ENCODE measurements at places on chromosomes 6 and 20.

DNA sequence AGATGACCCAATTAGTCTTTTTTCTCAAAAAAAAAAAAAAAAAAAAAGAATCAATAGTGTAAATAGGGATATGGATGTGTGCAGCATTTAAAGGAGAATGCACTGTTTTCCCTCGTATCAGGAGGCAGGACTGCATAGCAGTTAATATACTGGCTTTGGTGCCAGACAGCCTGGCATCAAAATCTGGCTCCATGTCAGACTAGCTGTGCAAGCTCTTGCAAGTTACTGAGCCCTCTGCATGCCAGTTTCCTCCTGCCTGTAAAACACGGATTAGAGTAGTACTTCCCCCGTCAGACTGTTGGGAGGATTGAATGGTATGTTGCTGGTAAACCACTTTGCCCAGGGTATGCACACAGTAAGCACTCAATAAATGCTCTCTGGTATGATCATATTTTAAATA is 594.2 kb upstream of the CHD6 start:
- no peak for DNase-seq
- H3K4me3 ChIP-seq: no peak overlapping the region
- H3K36me3 ChIP-seq: no peaks in the 10 kb centered on the region
- H3K27me3 ChIP-seq: no peaks in the 10 kb centered on the region
- no peaks in the 10 kb centered on the region for H3K4me1 ChIP-seq

DNA sequence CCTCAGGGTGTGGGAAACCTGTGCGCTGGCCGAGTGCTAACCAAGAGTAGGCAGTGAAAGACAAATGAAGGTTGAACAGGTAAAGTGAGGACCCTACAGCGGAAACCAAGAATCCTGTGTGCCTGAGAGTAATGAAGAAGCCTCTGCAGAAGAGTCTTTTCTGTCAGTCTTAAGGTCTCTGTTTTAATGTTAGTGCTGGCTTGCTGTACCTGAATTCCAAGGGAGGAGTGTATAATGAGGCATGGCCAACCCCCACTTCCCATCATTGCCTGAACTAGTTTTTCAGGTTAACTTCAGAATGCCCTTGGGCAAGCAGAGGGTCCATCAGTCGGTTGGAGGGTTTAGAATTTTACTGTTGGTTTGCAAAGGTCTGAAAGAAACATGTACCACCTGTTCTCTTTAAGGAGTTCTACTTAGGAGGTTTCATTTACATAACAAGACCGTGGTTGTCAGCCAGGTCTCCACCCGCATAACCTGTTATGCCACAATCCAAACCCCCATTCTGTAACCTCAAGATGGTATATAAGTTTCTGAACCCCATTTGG is 589 bp upstream of the PDCD2 start:
- peak overlapping the region; percentile 81 for H3K4me3 ChIP-seq
- H3K36me3 ChIP-seq: peaks cover 26% of the 10 kb centered on the region
- no peaks in the 10 kb centered on the region for H3K27me3 ChIP-seq
- peak overlapping the region; percentile 81 for H3K27ac ChIP-seq

GRCh38 chr6:127069659-127070279 is 48.7 kb upstream of the RSPO3 start:
- H3K27me3 ChIP-seq: no peaks in the 10 kb centered on the region
- H3K4me1 ChIP-seq: no peaks in the 10 kb centered on the region
- no peak overlapping the region for H3K4me3 ChIP-seq
- peak; percentile 21 for DNase-seq
- no peaks in the 10 kb centered on the region for H3K36me3 ChIP-seq

DNA sequence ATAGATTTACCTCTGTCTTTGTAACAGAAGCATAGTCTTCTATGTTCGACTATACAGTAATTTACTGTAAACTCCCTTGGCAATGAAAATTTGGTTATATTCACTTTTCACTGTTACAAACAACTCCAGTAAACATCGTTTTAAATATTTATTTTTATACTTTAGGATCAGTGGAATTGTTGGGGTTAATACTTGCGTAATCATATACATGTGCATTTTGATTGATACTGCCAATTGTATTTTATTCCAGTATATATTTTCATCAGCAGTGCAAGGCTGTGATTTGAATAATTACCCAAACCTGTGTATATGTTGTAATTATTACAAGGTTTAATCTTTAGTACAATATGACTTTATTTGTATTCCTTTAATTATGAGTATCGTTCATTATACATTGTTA is 255.7 kb downstream of the ARID1B start:
- no peak for DNase-seq
- H3K27ac ChIP-seq: peak overlapping the region; percentile 86
- H3K27me3 ChIP-seq: no peaks in the 10 kb centered on the region
- peaks cover 45% of the 10 kb centered on the region for H3K4me1 ChIP-seq

GRCh38 chr20:9144643-9145042 is 75.8 kb downstream of the PLCB4 start:
- no peak for DNase-seq
- no peak overlapping the region for H3K27ac ChIP-seq
- H3K4me3 ChIP-seq: no peak overlapping the region
- H3K27me3 ChIP-seq: no peaks in the 10 kb centered on the region
- no peaks in the 10 kb centered on the region for H3K36me3 ChIP-seq

- no peaks in the 10 kb centered on the region for H3K27me3 ChIP-seq
- H3K27ac ChIP-seq: no peak overlapping the region
- H3K36me3 ChIP-seq: no peaks in the 10 kb centered on the region
- no peak for DNase-seq
- H3K4me1 ChIP-seq: no peaks in the 10 kb centered on the region
Measured at GRCh38 chr6:40244699-40245098, 310.4 kb upstream of the MOCS1 start.

GRCh38 chr6:44527181-44527580 is 139.7 kb downstream of the CDC5L start:
- DNase-seq: peak; percentile 47
- no peaks in the 10 kb centered on the region for H3K36me3 ChIP-seq
- H3K4me1 ChIP-seq: peaks cover 11% of the 10 kb centered on the region

DNA sequence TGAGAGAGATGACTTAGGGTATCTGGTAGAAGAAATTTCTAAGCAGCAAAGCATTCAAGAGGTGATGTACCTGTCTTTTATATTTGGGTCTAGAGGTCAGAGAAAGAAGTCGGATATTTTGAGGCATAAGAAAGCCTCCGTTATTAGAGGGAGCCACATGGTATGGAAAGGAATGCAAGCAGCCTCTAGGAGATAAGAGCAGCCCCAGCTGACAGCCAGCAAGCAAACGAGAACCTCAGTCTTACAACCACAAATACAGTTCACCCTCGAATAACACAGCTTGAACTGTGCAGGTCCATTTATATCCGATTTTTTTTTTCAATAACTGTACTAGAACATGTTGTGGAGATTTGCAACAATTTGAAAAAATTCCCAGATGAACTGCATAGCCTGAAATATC is 190.7 kb upstream of the VGLL2 start:
- H3K27me3 ChIP-seq: no peaks in the 10 kb centered on the region
- H3K4me3 ChIP-seq: no peak overlapping the region
- no peak for DNase-seq
- no peak overlapping the region for H3K27ac ChIP-seq
- H3K36me3 ChIP-seq: no peaks in the 10 kb centered on the region

- peak; percentile 65 for DNase-seq
- H3K27ac ChIP-seq: no peak overlapping the region
- peak overlapping the region; percentile 85 for H3K4me3 ChIP-seq
- peaks cover 65% of the 10 kb centered on the region for H3K27me3 ChIP-seq
- H3K4me1 ChIP-seq: peaks cover 79% of the 10 kb centered on the region
- H3K36me3 ChIP-seq: no peaks in the 10 kb centered on the region
Measured at GRCh38 chr6:37698264-37699137, 818 bp upstream of the MDGA1 start.

DNA sequence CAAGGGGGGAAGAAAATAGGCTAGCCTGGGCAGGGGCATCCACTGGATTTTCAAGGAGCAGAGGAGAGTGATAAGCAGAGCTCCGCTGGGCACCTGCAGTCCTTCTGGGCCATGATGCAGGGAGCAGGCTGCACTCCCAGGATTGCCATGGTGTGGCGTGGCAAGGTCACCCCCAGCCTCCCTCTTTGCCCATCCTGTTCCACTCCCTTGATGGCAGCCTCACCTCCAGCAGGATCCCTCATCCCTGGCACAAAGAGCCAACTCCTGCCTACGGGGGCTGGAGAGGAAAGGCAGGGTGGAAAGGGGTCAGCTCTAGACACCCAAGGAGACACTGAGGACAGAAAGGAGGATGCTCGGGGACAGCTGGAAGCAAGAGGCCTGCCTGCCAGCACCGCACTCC is 22.4 kb upstream of the MYMX start:
- no peaks in the 10 kb centered on the region for H3K4me1 ChIP-seq
- H3K27ac ChIP-seq: no peak overlapping the region
- no peaks in the 10 kb centered on the region for H3K36me3 ChIP-seq
- no peak for DNase-seq
- no peak overlapping the region for H3K4me3 ChIP-seq

GRCh38 chr20:36856691-36857635 is 19.0 kb upstream of the TLDC2 start:
- H3K27ac ChIP-seq: no peak overlapping the region
- DNase-seq: peak; percentile 95
- peaks cover 26% of the 10 kb centered on the region for H3K4me1 ChIP-seq

GRCh38 chr20:32449890-32450401 is 91.8 kb downstream of the ASXL1 start:
- peaks cover 46% of the 10 kb centered on the region for H3K36me3 ChIP-seq
- no peak overlapping the region for H3K27ac ChIP-seq
- no peak overlapping the region for H3K4me3 ChIP-seq
- no peaks in the 10 kb centered on the region for H3K27me3 ChIP-seq
- DNase-seq: no peak

GRCh38 chr6:68726992-68727391 is 91.9 kb downstream of the ADGRB3 start:
- no peaks in the 10 kb centered on the region for H3K27me3 ChIP-seq
- no peaks in the 10 kb centered on the region for H3K36me3 ChIP-seq
- peaks cover 4% of the 10 kb centered on the region for H3K4me1 ChIP-seq
- no peak for DNase-seq
- no peak overlapping the region for H3K27ac ChIP-seq

- no peak overlapping the region for H3K4me3 ChIP-seq
- no peak overlapping the region for H3K27ac ChIP-seq
- peaks cover 13% of the 10 kb centered on the region for H3K27me3 ChIP-seq
- no peaks in the 10 kb centered on the region for H3K36me3 ChIP-seq
- no peaks in the 10 kb centered on the region for H3K4me1 ChIP-seq
Measured at GRCh38 chr6:116772450-116772849, 6.9 kb upstream of the FAM162B start.

DNA sequence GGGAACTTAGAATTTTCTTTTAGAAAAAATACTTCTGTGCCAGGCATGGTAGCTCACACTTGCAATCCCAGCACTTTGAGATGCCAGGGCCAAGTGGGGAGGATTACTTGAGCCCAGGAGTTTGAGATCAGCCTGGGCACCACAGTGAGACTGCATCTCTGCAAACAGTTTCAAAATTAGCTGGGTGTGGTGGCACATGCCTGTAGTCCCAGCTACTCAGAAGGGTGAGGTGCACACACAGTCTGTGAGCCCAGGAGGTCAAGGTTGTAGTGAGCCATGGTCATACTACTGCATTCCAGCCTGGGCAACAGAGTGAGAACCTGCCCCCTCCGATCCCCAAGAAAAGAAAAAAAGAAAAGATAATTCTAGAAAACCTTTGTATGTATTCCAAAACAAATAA is 346.0 kb upstream of the KCNQ5 start:
- H3K4me3 ChIP-seq: no peak overlapping the region
- no peaks in the 10 kb centered on the region for H3K36me3 ChIP-seq
- no peaks in the 10 kb centered on the region for H3K27me3 ChIP-seq
- H3K4me1 ChIP-seq: no peaks in the 10 kb centered on the region

DNA sequence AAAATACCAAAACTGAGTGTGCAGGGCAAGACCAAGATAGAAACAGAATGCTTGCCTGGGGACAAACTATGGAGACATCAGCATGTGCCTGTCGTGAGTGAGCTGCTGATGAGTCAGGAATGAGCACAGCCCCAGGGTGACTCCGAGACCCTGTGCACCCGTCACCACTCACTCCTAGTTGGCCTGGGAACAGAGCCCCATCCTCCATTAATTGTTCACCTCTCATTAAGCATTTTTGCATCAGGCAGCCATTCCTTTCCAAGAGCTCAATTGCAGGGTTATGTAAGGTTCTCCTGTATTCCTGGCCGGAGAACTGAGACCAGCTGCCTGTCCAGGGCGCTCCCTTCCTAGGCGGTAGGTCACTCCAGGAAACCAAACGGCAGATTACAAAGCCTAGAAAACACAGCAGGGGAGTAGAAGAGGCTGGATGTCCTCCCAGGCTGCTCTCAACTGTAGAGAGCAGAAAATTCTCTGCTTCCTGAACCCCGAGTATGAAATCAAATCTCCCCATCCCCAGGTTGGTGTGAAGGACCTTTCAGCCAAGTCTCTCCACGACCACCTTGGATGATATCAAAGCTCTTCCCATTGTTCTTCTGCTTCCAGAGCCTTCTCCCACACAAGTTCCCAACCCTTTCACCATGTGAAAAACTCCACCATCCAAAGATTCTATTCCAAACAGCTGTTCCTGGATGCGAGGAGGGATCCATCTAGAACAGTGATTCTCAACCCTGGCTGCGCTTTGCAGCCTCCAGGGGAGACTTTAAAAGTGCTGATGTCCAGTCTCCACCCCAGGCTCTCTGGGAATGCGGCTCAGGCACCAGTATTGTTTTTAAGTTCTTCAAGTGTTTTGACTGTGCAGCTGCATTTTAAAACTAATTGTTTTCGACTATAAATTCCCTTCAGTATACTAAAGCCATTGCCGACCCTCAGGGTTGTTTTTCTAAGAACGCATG is 532.6 kb upstream of the JARID2 start:
- H3K27ac ChIP-seq: no peak overlapping the region
- peaks cover 2% of the 10 kb centered on the region for H3K4me1 ChIP-seq
- H3K4me3 ChIP-seq: no peak overlapping the region
- H3K27me3 ChIP-seq: no peaks in the 10 kb centered on the region
- no peaks in the 10 kb centered on the region for H3K36me3 ChIP-seq
- no peak for DNase-seq

- H3K4me3 ChIP-seq: no peak overlapping the region
- DNase-seq: peak; percentile 16
- no peaks in the 10 kb centered on the region for H3K27me3 ChIP-seq
- no peak overlapping the region for H3K27ac ChIP-seq
- no peaks in the 10 kb centered on the region for H3K36me3 ChIP-seq
- H3K4me1 ChIP-seq: no peaks in the 10 kb centered on the region
Measured at GRCh38 chr6:88378639-88379038, 212.5 kb upstream of the CNR1 start.

GRCh38 chr6:33609528-33609927 is 11.6 kb upstream of the ITPR3 start:
- H3K4me3 ChIP-seq: no peak overlapping the region
- no peaks in the 10 kb centered on the region for H3K4me1 ChIP-seq
- no peak overlapping the region for H3K27ac ChIP-seq
- H3K36me3 ChIP-seq: no peaks in the 10 kb centered on the region
- no peak for DNase-seq
